Activated CD4-positive, alpha-beta T cell treated with anti-CD3 and anti-CD28 coated beads for 4 hours (primary cell): ENCODE measurements at places on chromosomes 7 and 10.

DNA sequence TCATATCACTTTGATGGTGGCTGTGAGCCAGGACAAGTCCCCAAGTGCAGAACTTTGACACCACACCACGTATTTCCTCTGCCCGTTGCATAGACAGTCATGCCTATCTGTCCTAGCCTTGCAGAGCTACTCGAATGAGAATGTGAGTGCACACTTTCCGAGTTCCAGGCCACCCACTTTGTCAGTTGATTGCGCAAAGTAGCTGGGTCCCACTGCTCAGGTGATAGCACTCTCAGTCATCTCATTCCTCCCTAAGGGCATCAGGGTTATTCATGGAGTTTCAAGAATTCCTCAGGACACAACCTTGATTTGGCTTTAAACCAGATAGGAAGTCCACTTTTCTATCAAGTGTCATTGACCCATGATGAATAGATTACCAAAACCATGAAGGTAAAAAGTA is 19.3 kb downstream of the LSM5 start:
- no peak for DNase-seq

DNA sequence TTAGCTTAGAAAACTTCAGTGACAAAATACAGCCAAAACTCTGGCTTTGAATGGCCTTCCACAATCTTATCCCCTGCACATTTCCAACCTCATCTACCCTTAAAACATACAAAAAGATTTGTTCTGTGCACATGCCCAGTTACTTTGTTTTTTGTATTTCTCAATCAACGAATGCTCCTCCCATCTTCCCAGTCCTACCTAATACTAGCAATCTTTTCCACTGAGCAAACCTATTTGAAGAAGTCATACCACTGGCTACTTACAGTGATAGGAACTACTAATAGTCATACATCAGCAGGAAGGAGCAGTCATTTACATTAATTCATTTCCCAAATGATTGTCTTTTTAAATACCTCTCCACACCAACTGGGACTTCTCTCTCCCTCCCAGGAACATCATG is 2.5 kb downstream of the USP54 start:
- DNase-seq, result no peak

DNA sequence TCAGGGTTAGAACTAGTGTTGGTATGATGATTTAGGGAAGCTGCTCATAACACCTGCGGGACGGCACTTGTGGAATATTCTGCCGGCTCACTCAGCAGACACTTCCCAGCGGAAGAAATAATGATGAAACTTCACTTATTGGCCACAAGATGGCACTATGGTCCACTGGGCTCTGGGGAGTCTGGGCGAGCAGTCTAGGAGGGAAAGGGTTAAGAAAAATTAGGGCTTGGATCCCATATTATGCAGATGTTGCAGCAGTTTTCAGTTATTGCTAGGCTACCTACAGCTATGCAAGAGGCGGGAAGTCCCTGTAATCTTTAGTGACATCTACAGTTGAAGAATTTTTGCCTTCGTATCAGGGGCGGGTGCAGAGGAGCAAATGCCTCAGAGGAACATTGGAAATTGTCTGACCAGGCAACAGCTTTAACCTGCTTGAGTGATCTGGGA is 238.7 kb upstream of the PRSS58 start:
- no peak for DNase-seq

DNA sequence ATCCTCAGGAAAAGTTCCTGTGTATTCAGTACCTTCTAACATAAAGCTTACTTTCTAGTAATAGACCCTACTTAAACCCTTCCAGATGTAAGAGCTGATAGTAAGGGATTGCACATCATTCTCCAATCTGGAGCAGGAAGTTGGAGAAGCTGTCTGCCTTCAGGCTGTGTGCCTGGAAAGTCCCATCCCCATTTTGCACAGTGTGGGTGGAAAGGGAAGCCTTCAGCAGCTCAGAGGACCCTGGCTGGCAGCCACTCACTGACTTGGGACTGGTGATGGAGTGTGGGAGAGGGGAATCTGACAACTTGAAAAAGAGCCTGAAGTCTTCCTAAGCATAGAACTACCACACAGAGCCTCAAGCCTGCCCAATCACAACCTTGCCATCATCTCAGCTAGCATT is 164.1 kb upstream of the ADO start:
- DNase-seq, result no peak

DNA sequence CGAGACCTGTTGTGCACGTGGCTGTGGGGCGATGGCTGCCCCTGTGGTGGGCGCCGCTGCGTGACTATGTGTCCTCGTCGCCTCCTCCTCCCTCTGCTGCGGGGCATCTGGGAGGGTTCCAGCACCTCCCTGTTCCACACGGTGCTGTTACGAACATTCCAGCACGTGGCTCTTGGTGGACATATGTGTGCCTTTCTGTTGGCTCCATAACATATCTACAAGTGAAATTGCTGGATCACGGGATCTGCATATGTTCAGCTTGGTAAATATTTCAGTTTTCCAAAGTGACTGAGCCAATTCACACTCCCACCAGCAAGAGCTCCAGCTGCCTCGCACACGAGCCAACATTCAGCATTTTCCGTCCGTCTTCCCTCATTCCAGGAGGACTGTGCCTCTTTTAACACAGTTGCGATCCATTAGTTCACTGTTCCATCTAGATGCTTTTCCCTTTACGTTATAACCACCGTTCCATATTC is 25.1 kb downstream of the SNX8 start:
- DNase-seq, result no peak

DNA sequence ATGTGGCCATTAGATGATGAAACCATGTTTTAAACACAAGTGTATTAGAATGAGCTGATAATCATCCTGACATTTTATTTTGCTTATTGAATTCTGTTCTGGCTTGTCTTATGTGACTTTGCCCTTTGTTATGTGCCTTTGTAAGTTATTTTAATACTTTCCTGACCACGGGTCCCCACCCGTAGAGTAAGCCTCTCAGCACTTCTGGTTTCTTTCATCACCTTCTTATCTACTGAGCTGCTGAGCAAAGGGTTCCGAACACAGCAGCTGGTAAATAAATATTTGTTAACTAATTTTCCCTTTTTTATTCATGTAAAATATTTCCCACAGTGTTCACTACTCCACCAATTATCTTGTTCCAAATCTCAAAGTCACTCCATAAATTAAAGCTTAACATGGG is 1115.3 kb downstream of the SORCS3 start:
- DNase-seq, result no peak

DNA sequence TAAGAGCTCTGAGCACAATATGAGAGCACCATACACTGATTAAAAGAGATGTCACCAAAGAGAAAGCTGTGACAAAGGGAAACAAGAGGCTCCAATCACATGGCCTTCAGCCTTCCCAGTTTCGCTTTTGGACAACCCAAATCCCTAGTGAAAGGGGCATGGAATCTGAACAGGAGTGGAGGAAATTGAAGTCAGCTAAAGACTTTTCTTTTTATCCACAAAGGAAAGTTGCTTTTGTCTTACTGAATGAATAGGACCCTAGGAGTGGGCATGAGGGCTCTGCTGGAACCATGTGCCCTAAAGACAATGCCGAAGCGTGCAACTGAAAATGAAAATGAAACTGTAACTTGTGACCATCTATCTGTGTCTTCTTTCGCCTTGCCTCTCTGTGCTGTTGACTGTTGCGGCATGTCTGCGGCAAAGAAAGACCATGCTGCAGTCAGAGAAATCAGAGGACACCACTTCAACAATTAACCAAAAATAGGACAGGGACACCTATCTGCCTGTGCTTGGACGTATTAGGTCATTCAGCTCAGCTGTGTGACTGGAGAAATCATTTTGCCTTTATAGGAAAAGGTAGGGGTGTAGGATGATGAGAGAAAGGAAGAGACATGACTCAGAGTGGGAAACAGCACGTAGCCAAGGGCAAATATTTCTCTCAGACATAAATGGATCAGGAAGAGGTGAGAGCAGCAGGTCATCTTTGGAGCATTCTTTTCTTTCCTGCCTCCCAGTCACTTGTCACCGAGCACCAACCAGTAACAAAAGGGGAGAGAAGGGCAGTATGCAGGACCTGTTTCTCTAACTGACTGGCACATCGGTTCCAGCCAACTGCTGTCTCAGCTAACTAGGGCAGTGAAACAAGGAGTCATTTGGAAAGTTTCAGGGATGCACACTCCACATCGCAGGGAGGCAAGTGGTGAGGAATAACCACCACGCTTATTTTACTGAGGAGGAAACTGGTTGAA is 12.3 kb downstream of the CAV2 start:
- no peak for DNase-seq

- DNase-seq, result no peak
These were observed 178.0 kb downstream of the JCAD start for GRCh38 chr10:29881336-29881771.

GRCh38 chr10:6068422-6068821 is 6.3 kb upstream of the IL2RA start:
- no peak for DNase-seq

GRCh38 chr7:114938785-114939184 is 16.9 kb downstream of the MDFIC start:
- no peak for DNase-seq

DNA sequence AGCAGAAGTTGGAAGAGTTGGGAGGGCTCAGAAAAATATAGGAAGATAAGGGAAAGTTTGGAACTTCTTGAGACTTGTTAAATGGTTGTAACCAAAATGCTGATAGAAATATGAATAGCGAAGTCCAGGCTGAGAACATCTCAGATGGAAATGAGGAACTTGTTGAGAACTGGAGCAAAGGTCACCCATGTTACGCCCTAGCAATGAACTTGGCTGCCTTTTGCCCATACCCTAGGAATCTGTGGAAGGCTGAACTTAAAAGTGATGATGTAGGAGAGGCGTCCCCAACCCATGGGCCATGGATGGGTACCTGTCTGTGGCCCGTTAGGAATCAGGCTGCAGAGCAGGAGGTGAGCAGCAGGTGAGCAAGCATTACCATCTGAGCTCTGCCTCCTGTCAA is 347.8 kb downstream of the ARL4A start:
- DNase-seq, result no peak

- no peak for DNase-seq
These were observed 125.7 kb upstream of the NEBL start for GRCh38 chr10:21022821-21023220.

DNA sequence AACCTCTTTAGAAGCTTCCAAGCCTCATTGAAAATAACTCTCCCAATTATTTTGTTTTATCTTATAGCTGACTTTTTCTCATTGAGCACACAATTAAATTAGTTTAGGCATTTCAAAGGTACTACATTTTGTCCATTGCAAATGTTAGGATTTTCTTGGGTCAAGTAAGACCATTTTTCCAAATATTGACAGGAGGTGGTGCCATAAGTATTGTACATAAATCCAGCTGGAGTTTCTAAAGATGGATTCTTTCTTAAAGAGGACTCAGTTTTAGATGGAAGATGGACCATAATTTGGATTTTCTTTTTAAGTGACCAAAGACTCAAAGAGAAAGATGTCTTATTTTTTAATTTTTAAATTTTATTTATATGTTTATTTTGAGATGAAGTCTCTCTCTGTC is 12.3 kb upstream of the OPN4 start:
- no peak for DNase-seq

DNA sequence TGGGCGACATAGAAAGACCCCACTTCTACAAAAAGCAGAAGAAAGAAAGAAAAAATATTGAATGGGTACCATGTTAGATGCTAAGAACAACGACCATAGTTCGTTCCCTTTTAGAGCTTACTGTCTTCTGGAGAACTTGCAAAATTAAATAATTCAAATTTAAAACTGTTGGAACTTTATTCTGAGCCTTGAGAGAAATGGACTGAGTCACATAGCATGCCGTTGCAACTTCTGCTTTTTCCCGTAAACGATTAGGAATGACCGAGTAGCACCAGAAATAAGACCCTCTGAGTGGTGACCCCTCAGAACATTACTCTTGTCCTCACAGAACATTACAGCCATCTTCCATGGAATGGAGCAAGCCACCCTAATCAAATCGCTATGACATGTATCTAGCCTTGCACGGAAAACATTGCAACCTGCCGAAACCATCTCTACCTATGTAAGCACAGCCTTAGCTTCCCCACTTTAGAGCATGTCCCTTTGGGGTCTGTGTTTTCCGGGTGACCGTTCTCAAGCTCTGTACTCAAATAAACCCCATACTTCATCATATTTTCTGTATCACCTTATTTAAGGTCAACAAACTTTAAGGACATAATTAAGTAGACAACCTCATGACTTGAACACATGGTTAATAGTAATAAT is 179.1 kb downstream of the PRKCQ start:
- DNase-seq, result no peak

GRCh38 chr10:124998624-124999291 is 56.8 kb downstream of the ZRANB1 start:
- DNase-seq, result no peak

- no peak for DNase-seq
These were observed 310.6 kb upstream of the MGMT start for GRCh38 chr10:129156406-129156805.

DNA sequence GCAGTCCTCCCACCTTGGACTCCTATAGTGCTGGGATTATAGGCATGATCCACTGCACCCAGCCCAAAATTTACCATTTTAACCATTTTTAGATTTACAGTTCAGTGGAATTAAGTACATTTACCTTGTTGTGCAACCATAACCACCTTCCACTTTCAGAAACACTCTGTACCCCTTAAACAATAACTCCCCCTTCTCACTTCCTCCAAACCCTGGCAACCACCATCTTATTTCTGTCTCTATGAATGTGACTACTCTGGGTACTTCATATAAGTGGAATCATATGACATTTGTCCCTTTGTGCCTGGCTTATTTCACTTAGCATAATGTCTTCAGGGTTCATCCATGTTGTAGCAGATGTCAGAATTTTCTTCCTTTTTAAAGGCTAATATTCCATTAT is 33.6 kb downstream of the SUFU start:
- no peak for DNase-seq

DNA sequence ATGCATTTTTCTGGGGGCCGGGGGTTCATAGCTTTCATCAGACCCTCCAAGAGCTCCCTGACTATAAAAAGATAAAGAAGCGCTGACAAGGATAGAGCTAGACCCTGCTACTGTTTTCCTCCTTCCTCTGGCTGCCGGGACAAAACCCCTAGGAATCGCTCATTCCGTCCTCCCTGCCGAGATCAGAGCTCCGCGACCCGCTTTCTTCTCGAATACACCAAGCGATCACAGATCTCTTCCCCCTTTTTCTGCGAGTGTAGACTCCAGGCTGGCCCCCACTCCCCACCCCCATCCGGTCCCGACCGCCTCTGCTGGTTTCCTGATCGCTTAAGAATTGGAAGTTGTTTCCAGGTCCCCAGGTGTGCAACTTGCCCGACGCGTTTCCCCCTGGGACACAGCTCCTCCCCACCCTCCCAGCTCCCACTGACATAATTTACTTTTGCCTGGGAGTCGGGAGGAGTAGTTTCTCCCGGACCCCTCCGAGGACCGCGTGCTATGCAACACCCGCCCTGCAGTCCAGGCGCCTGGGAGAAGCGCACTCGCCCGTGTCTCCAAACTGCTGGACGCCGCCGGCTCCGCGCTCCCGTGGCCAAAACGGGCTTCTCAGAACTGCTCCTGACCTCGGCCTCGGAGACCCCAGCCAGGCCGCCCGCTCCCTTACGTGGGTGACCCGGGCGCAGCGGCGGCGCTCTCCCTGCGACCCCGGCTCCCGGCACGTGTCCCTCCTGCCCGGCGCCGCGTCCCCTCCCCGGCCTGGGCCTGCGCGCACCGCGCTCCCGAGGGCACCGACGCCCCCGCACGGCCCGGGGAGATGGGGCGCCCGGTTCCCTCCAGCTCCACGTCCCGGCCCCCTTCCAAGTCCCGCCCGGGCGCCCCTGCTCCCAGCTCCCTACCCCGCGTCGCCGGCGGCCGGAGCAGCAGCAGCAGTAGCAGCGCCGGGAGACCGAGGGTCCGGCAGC is 552 bp downstream of the IL15RA start:
- DNase-seq, result peak; percentile 46

GRCh38 chr7:157436076-157436475 is 99.3 kb downstream of the DNAJB6 start:
- no peak for DNase-seq

GRCh38 chr10:34814223-34814912 is 728 bp downstream of the PARD3 start:
- DNase-seq, result no peak
